ENCODE measurements at places on chromosomes 12 and 14. TPM values are rescaled to one million over a fixed set of nuclear protein-coding genes. Genes with fewer than 3 reads are reported as not detected.

MNAT1 gene
- 62.9 TPM for total RNA-seq

CDCA4 gene
- 17.6 TPM for total RNA-seq

DNA sequence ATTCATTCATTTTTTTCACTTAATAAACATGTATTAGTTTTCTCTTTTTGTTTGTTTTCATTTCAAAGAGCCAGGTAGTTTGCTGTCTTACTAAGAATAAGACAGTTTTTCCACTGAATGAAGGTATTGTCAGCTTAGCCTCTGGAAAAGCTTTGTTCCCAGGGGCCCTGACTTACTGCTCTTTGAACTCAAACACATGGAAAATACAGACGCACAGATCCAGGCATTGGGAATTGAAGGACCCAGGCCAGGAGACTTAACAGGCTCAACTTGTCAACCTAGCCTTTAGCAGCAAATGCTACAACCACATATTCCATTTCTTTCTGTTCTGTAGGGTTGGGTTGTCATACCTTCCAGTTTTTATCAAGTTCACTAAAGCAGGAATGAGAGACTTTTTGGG is 38.5 kb upstream of the SLCO1C1 start:
- no peak overlapping the region for H3K4me3 ChIP-seq
- DNase-seq, result no peak
- no peaks in the 10 kb centered on the region for H3K36me3 ChIP-seq
- no peak overlapping the region for H3K27ac ChIP-seq
- no peaks in the 10 kb centered on the region for H3K4me1 ChIP-seq

DNA sequence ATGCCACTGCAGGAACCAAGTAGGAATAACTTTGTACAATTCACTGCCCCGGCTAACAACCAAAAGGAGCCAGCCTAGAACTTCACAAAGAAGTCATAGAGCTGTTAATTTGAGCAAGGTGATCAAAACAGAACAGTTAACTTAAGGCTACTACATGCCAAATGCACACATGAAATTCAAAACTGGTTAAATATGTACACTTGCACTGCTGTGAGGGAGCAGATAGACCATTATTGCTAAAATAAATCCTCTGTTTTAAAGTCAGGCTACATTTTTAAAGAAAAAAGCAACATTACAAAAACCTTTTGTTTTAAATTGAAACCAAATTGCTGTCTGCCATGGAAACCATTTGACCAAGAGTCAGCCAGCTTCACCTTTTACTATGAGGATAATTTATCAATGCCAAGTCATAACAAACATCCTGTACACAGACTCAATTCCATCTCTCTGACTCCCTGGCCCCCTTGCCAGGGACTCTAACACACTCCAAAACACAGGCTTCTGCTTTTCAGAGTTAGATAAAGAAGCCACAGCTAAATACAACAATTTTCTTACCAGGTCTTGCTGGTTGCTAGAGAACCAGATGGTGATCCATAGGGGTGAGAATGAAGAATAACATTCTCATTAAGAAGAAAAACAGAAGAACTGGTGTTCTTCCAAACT is 84.0 kb downstream of the LRP6 start:
- DNase-seq, result no peak
- no peaks in the 10 kb centered on the region for H3K36me3 ChIP-seq
- peak overlapping the region; percentile 5 for H3K27ac ChIP-seq
- H3K4me1 ChIP-seq, result no peaks in the 10 kb centered on the region

GRCh38 chr12:765840-766239 is 13.5 kb downstream of the WNK1 start:
- no peak overlapping the region for H3K27ac ChIP-seq
- H3K36me3 ChIP-seq, result no peaks in the 10 kb centered on the region
- no peak overlapping the region for H3K4me3 ChIP-seq
- no peaks in the 10 kb centered on the region for H3K27me3 ChIP-seq
- DNase-seq, result no peak
- no peaks in the 10 kb centered on the region for H3K4me1 ChIP-seq
